NCI-H1930 (cell line): ENCODE measurements at places on chromosomes 5 and 9.

- DNase-seq = no peak
Observed at GRCh38 chr9:83636813-83637212, 13.9 kb downstream of the IDNK start.

DNA sequence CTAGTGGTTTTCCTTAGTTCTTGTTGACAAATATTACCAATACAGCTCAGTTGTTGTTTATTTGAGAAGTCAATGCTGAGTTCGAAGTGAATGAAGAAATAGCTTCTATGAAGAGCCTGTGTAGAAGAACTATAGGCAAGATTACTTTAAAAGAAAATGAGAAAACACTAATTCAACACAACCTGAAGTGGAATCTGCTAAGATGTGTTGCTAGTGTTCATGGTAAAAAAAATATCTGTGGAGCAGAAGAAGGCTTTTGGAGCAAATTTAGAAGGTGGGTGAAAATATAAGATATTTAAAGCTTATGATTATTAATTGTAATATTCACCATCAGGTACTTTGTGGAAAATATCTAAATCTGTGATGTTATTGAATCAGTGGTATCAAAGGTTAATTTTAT is 2.5 kb upstream of the DOCK2 start:
- DNase-seq = no peak

- no peak for DNase-seq
Observed at GRCh38 chr5:39256477-39257235, 37.3 kb upstream of the FYB1 start.

DNA sequence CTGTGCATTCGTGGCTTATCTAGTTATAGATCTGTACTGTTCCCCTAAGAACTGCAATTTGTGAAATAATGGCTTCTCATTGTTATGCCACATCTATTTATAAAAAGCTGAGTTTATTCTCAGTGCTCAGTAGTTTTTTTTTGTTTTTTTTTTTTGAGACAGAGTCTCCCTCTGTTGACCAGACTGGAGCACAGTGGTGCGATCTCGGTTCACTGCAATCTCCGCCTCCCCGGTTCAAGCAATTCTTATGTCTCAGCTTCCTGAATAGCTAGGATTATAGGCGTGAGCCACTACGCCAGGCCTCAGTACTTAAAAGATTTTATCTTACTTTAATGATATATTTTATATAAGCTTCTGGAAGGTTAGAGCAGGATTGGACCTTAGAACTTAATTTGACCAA is 19.0 kb downstream of the SEC61B start:
- DNase-seq = no peak

GRCh38 chr5:88235346-88235745 is 33.3 kb downstream of the TMEM161B start:
- DNase-seq = no peak

- DNase-seq = no peak
Observed at GRCh38 chr9:10566848-10567247, 46.0 kb downstream of the PTPRD start.

DNA sequence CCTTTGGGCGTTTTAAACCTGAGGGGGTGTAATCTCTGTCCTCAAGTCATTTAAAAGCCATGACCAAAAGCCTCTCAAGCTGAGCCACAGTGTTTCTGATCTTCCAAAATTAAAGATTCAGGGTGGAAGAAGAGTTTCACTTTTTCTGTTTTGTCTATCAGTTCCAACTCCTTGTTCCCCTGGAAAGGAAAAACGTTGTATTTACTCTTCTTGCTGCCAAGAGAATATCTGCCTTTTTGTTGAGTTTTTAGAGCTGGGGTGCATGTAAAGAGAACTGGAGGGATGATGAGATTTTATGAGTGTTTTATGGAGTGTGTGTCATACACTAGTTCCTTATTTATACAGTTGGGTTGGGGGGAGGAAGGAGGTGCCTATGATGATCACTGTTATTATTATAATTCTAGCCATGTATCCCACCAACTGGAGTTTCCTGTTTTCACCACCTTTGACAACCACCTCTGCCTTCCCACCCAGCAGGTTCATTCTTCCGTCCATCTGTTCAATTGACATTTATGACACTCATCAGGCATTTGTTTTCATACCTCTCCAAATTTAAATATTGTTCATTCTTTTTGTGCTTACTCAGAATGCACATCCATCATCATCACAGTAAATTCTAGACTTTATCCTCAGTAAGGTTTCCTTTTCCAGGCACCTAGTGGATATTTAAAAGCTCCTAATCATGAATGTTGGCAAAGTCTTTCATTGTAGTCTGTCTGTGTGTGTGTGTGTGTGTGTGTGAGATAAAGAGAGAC is 97.9 kb upstream of the MPDZ start:
- no peak for DNase-seq

DNA sequence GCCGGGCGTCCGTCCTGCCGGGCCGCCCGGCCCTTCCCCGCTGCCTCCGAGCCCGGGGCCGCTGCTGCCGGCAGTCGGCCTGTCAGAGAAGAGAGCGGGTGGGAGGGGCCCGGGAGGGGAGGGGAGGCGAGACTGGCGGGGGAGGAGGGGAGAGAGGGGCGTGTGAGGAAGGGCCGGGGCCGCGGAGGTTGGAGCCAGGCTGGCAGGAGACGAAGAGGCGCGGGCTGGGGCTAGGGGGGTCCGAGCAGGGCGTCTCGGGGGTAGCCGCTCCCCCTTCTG is 570 bp downstream of the CREBRF start:
- peak; percentile 73 for DNase-seq

GRCh38 chr9:78543353-78543752 is 246.4 kb downstream of the PSAT1 start:
- DNase-seq = no peak

GRCh38 chr9:22008717-22009505 is at the start of gene CDKN2B:
CDKN2B (minus strand) TSS chr9:22009305; CDS start chr9:22008953, 352 bp downstream.
- DNase-seq = peak; percentile 87

GRCh38 chr5:168752012-168752411 is 172.8 kb upstream of the PANK3 start:
- no peak for DNase-seq

DNA sequence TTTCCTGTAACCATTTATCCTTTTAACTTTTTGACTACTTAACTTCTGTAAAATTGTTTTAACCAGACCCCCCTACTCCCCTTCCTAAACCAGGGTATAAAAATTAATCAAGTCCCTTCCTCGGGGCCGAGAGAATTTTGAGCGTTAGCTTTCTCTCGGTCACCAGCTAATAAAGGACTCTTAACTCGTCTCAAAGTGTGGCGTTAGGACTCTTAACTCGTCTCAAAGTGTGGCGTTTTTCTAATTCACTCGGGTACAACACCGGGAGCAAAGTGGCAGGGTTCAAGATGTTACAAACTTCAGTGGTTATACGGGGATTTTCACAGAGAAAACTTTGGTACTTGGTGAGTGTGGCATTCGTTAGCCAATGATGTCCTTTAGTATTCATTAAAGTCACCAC is 39.7 kb upstream of the PPP1R26 start:
- no peak for DNase-seq

- DNase-seq = no peak
Observed at GRCh38 chr9:133981958-133982681, 10.0 kb downstream of the VAV2 start.

DNA sequence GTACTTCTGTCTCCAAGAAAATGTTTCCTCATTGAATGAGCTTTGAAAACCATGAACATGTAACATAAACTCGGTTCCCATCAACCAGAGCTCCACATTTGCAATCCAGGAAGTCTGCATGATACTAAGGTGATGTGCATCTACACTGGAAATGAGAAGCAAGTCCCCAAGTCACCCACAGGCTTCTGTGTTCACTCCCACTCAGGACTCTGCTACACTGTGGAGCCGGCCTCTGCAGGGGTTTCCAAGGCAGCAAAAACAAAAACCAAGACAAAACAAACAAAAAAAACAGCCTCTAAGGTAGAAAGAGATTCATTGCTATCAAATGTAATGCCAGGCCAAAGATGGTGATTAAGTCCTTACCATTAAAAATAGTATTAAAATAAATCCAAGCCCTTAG is 593.7 kb downstream of the IRX1 start:
- DNase-seq = no peak

GRCh38 chr5:147743678-147744374 is 38.7 kb downstream of the JAKMIP2 start:
- DNase-seq = no peak

DNA sequence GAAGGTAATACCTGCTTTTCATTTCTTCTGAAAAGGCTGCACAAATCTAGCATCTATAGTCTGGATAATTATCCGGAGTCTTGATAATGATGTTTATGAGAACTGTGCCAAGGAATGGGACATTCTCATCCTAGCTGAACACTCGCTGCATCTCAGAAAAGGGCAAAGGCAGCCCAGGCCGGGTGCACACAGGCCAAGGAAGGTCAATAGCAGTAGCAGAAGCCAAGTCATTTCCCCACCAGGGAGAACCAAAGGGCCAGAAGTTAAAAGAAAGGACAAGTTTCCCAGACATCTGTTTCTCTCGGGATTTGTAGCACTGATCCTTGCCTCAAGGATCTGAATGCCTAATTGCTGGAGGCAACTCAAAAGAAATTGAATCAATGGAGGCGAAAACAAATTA is 66.1 kb upstream of the ANKRD55 start:
- DNase-seq = no peak

DNA sequence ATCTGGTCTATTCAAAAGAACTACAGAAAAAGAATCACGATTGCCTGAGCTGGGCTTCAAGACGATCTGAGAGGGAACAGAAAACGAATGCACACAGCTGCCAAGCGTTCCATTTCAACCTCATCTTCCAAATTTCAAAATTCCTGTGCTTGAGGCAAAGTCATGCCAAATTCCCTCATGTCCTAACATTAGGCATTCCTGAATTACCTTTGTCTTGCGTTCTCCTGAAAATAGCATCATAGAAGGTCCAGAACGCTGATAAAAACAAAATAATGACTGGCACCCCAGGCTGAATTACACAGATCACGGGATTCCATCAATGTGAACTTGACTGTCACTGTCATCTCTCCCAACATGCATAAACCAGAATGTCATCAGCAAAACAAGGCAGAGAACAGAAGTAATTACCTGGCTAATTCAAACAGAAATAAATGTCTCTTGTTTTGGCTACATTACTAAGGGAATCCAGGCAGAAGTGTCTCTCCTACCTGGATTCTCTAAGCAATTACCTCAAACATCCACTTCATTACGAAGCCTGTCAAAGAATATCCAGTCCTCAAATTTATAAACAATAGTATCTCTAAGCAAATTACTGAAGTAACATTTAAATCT is 12.0 kb upstream of the CDH6 start:
- DNase-seq = no peak

DNA sequence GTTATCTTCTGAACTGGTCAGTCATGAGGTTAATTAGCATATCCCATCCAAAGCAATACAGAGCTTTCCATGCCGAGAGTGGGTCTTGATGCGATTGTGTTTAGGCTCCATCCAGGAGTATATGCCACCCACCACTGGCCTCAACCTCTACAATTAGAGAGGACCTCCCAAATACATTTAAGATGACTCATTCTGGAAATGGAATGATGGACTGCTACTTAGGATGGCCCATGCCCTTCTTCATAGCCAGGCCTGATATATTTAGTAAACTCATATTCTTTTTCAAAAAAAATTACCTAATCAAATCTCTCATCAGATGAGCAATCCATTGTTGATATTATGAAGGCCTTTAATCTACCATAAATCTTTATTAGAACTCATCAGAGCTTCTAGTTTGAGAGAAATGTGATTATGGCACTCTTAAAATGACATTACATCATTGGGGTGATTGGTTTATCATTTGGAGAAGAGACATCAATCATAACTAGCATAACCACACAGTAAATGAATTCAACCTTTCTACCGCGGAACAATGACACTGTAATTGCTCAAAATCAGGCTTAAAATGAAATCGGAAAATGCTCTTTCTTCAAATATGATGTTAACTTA is 414.2 kb upstream of the WWC1 start:
- no peak for DNase-seq
